Colonic mucosa (tissue), 4 donors: ENCODE measurements at places on chromosomes 3 and 15. TPM values are rescaled to one million over a fixed set of nuclear protein-coding genes. Genes with fewer than 3 reads are reported as not detected.
A peak's percentile ranks its signal among the peaks of the same experiment; 100 is the strongest.

- no peaks in the 10 kb centered on the region for H3K36me3 ChIP-seq
- no peak overlapping the region for H3K27ac ChIP-seq
- H3K4me1 ChIP-seq = no peaks in the 10 kb centered on the region
- no peak for DNase-seq
- no peak overlapping the region for H3K4me3 ChIP-seq
- H3K27me3 ChIP-seq = no peaks in the 10 kb centered on the region
Measured at GRCh38 chr15:31241888-31242522, 84.6 kb upstream of the KLF13 start.

GRCh38 chr3:116897382-116897781, 187.8 kb downstream of the TUSC7 start:
- H3K4me1 ChIP-seq = no peaks in the 10 kb centered on the region
- H3K36me3 ChIP-seq = no peaks in the 10 kb centered on the region
- DNase-seq = no peak
- H3K27ac ChIP-seq = no peak overlapping the region

DNA sequence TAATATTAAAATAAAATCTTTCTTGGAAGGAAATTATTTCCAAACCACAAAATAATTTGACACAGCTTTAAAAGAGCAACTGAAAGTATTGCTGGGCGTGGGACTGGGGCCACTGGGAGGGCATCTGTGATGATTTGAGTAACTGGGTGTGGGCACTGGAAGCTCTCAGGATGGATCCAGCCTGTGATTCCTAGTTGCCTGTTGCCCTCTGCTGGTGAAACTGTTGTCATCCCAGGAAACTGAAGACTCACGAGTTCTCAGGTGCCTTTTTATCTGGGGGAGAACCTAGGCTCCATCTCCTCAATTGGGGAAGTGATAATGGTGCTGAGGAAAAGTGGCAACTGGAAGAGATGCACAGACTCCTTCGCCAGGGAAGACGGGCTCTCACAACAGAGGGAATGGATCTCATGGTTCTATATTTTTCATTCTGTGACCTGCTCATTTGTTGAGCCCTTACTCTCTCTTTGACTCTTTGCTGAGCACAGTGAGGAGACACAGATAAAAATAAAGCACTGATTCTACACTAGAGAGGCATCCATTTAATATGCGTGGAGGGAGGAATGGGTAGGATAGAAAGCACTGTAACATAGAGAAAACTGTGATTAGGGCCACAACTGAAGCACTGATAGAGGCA, 61.6 kb downstream of the TPRG1 start:
- H3K36me3 ChIP-seq = no peaks in the 10 kb centered on the region
- H3K4me1 ChIP-seq = no peaks in the 10 kb centered on the region
- no peak overlapping the region for H3K27ac ChIP-seq
- H3K27me3 ChIP-seq = no peaks in the 10 kb centered on the region
- DNase-seq = peak; percentile 79
- H3K4me3 ChIP-seq = no peak overlapping the region

GRCh38 chr3:46971742-46972141, 4.8 kb downstream of the CCDC12 start:
- no peak for DNase-seq
- H3K4me1 ChIP-seq = peaks cover 18% of the 10 kb centered on the region
- H3K27ac ChIP-seq = no peak overlapping the region
- no peak overlapping the region for H3K4me3 ChIP-seq
- no peaks in the 10 kb centered on the region for H3K27me3 ChIP-seq
- no peaks in the 10 kb centered on the region for H3K36me3 ChIP-seq

- H3K27me3 ChIP-seq = no peaks in the 10 kb centered on the region
- no peak for DNase-seq
- H3K27ac ChIP-seq = no peak overlapping the region
Measured at GRCh38 chr3:89138048-89138447, 30.6 kb downstream of the EPHA3 start.

DNA sequence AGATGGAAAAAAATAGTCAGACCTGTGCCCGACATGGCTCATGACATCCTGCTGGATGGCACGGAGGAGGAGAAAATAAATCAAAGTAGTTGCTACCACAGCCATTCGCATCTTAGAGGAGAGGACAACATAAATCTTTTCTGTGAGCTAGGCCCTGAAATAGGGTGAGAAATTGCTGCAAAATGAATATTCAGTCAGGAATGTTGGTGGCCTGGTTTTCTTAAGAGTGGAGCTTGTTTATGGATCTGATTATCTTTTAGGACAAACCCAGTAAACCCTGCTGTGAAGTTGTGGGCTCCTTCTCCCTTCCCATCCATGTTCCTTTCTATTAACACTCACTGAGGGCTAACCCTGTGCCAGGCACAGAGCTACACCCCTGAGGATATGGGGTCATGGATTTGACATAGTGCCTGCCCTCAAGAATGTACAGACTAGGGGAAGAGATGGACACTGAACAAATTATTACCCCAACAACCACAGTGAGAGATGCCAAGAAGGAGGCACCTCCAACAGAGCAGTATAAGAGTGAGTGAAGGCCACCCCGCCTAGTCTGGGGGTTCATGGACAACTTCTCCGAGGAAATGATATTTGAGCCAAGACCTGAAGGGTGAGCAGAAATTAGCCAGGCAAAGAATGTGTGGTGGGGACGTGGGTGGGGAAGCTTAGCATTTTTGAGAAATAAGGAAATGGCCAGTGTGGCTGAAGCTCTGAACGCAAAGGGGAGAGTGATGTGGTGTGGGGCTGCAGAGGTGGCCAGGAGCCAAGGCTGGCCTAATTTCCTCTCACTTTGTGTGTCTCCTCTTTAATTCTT, 68.9 kb upstream of the ARL8B start:
- no peak overlapping the region for H3K4me3 ChIP-seq
- H3K36me3 ChIP-seq = no peaks in the 10 kb centered on the region
- DNase-seq = no peak
- no peak overlapping the region for H3K27ac ChIP-seq

DNA sequence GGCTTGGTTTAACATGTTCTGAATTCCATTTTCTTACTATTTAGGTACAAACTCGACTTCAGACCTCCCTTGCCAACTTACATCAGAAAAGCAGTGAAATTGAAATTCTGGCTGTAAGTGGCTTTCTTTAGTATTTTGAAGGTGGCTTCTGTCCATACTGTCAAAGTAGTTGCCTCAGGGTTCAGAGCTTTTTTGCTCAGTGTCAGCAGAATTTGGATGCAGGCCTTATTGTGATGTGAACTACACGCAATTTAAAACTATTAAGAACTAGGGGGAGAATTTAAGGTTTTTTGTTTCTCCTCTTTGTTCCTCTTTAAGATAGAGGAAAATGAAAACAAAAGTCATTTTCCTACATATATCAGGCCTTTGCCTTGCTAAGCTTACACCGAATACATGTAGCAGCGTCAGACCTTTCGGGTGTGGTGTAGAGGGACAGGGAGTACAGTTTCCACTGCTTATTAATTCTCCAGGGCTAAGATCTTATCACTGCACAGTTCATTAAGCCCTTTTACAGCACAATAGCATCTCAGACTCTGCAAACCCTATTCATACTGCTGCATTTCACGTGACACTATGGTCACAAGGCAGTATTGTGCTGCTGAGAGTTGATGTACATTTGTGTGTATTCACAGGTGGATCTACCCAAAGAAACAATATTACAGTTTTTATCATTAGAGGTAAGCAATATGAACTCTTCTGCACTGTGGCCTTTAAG, 6.7 kb downstream of the SRP14 start:
- H3K27ac ChIP-seq = no peak overlapping the region
- H3K4me3 ChIP-seq = no peak overlapping the region
- H3K36me3 ChIP-seq = peaks cover 20% of the 10 kb centered on the region
- no peaks in the 10 kb centered on the region for H3K4me1 ChIP-seq
- H3K27me3 ChIP-seq = no peaks in the 10 kb centered on the region
- DNase-seq = no peak

DNA sequence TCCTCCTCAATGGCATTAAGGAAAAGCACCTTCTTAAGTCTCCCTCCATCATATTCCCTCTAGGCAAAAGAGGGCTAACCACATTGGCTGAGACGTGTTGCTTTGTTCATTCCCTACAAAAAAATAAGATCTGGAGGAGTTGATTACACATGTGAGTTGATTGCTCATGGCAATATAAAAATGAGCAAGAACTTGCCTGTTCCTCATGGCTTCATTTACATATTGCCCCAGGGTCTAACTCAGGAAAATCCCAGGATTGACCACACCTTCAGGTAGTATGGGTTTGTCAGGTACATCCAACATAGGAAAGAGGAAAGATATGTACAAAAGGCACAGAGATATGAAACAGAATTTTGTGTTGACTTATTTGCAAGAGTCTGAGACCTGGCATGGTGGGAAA, 35.5 kb downstream of the NFKBIZ start:
- H3K36me3 ChIP-seq = no peaks in the 10 kb centered on the region
- H3K4me3 ChIP-seq = no peak overlapping the region
- no peaks in the 10 kb centered on the region for H3K27me3 ChIP-seq
- peak overlapping the region; percentile 36 for H3K27ac ChIP-seq

GRCh38 chr3:34212656-34213055, 414.2 kb downstream of the PDCD6IP start:
- no peak overlapping the region for H3K27ac ChIP-seq
- H3K27me3 ChIP-seq = no peaks in the 10 kb centered on the region
- H3K4me3 ChIP-seq = no peak overlapping the region
- H3K36me3 ChIP-seq = no peaks in the 10 kb centered on the region
- no peaks in the 10 kb centered on the region for H3K4me1 ChIP-seq

DNA sequence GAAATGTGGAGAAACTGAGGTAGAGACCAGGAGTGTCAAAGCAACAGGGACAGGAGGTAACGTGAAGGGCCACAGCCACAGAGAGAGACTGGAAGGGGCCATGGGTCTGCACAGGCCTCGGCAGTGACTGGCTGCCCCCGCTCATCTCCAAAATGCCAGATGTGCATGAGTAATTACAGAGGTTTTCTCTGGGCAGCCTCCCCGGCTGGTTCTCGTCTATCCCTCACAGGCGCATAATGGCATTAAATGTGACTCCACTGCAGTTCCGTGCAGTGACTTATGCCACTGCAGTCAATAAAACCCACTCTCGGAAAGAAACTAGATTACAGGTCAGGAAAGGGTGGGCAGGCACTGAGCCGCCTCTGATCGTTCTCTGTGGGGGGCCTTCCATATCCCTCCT, 74.7 kb downstream of the WDR76 start:
- no peaks in the 10 kb centered on the region for H3K36me3 ChIP-seq
- no peaks in the 10 kb centered on the region for H3K27me3 ChIP-seq
- H3K27ac ChIP-seq = no peak overlapping the region
- H3K4me3 ChIP-seq = no peak overlapping the region
- no peaks in the 10 kb centered on the region for H3K4me1 ChIP-seq

- H3K27me3 ChIP-seq = no peaks in the 10 kb centered on the region
- H3K4me1 ChIP-seq = no peaks in the 10 kb centered on the region
- no peak overlapping the region for H3K4me3 ChIP-seq
- H3K27ac ChIP-seq = no peak overlapping the region
- DNase-seq = no peak
Measured at GRCh38 chr15:49669288-49669687, 48.4 kb downstream of the DTWD1 start.

DNA sequence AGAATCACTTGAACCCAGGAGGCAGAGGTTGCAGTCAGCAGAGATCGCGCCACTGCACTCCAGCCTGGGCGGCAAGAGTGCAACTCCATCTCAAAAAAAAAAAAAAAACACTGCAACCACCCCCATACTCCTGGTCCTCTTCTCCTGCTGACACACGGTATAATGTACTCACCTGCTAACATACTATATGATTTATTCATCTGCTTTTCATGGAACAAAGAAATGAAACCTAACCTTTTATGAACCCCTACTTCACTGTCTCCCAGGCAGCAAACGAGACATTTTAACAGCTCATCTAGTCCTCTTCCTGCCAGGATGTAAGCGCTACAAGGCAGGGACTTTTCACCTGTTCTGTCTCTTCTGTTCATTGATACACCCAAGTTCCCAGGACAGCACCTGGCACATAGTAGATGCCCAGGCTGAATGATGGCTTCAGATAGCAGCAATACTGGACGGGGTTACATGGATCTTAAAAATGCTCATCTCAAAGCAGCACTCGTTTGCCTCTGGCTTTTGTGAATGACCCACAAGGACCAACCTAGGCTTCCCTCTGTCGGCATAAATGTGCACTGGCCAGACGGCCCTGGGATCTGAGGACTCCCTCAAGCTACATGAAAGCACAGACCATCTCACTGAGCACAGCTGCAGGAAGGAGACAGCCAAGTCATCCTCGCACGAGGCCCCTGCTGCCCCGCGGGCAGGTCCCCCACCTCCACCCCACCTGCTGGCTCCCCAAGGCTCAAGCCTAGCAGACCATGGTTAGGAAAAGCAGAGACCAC, 20.3 kb downstream of the XXYLT1 start:
- H3K27me3 ChIP-seq = no peaks in the 10 kb centered on the region
- H3K4me3 ChIP-seq = no peak overlapping the region
- DNase-seq = peak; percentile 18
- no peaks in the 10 kb centered on the region for H3K36me3 ChIP-seq

GRCh38 chr15:74320352-74321247, 46.8 kb downstream of the CYP11A1 start:
- H3K27me3 ChIP-seq = no peaks in the 10 kb centered on the region
- no peak overlapping the region for H3K4me3 ChIP-seq
- DNase-seq = peak; percentile 57
- no peaks in the 10 kb centered on the region for H3K36me3 ChIP-seq

GRCh38 chr15:69756440-69756839, 303.8 kb downstream of the RPLP1 start:
- H3K27ac ChIP-seq = no peak overlapping the region
- no peak for DNase-seq
- H3K4me1 ChIP-seq = peaks cover 3% of the 10 kb centered on the region
- no peaks in the 10 kb centered on the region for H3K27me3 ChIP-seq

DNA sequence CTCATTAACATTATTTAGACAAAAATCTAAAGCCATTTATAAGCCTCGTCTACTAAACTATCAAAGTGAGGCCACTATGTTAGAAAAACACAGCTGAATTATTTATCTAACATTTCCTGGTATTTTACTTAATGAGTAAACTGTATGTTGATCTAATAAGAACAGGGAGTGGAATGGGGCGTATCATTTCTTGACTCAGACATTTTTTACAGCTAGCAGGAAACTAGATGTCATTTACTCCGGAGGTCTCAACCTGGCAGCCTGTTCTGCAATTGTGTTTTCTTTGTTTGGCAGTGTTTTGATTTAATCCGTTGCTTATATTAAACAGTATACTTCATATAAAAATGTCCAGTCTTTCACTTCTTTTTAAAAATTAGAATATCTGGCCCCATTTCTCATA, 79.1 kb upstream of the ABI3BP start:
- no peaks in the 10 kb centered on the region for H3K36me3 ChIP-seq
- H3K27me3 ChIP-seq = no peaks in the 10 kb centered on the region
- DNase-seq = peak; percentile 19
- H3K4me1 ChIP-seq = no peaks in the 10 kb centered on the region

Gene GP9
- total RNA-seq = 0.37 TPM

Gene HIGD2B
- not detected for total RNA-seq

Gene RHOV
- total RNA-seq = 18.6 TPM

Gene STRA6
- not detected for total RNA-seq

Gene ZBED2
- total RNA-seq = 0.52 TPM

Gene IQCH
- 2.2 TPM for total RNA-seq

Gene PPARG
- total RNA-seq = 169 TPM
